ENCODE measurements at places on chromosomes 12 and 14. TPM values are rescaled to one million over a fixed set of nuclear protein-coding genes. Genes with fewer than 3 reads are reported as not detected.

MYO1H gene
- not detected for total RNA-seq

GRCh38 chr12:1879633-1880032 lies 38.8 kb downstream of the CACNA2D4 start:
- no peak for DNase-seq

DNA sequence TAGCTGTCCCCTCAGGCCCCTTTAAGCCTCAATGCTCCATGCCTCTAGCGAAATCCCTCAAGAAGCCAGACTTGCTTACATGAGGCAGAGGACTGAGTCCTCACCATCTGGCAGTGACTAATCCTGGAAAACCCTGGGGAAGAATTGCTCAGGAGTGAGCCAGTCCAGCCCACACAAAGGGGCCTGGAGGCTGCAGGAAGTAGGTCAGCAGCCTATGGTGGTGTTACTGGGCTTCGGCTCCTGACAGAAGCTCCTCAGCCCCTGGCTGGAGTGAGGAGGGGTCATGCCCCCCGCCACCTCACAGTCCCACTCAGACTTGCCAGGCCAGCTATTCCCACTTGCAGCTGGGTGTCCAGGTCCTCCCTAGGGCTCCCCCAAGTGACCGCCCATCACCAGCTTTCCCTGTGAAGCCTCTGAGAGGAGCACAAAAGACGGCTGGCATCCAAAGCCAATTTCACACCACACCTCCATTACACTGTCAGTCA lies 250.5 kb downstream of the DPF3 start:
- DNase-seq, result peak; percentile 99

DNA sequence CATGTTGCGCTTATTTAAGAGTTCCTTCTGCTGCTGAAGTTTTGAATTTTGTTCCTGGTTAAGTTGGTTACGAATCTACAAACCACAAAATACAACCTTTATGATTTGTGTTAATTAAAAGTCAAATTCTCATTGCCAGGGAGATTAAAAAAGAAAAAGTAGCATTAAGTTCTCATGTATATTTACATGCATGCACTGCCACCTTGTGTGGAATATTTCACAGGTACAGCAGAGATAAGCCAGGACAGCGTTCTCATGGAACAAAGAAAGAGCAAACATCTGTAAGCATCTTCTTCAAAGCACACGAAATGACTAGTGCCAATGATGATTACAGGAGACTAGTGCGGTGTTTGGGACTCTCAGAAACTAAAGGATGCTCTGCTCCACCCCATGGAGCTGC lies 34.2 kb downstream of the ZFYVE21 start:
- DNase-seq, result no peak

- DNase-seq, result peak; percentile 72
Measured at GRCh38 chr12:62866451-62867082, 68.4 kb downstream of the PPM1H start.

DNA sequence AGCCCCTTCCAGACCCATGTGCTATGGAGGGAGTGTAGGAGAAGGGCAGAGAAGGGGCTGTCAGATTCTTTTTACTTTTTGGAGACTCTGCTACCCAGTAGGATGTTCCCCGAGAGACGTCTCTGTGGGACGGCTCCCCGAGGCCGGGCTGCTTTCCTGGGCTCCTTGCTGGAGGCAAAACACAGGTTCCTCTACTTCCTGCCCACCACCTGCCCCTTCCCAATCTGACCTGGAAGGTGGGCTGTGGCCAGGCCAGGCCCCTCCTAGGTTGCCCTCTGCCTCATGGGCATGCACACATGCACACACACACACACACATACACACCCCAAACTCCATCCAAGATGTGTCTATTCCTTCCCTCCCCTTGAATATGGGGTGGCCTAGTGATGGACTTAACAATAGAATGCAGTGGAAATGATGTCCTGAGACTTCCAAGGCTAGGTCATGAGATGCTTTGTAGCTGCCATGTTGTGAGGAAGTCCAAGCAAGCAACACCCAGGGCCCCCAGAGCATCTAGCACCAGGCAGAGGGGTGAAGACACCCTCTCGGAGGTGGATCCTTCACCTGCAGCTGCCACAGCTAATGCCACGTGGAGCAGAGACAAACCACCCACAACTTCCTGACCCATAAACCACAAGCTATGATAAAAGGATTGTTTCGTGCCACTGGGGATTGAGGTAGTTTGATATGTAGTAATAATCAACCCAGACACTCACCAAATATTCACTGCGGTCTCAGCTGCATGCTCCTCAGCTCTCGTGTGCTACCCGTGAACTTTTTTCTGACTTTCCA lies 1.6 kb upstream of the ASB2 start:
- DNase-seq, result no peak

MFAP5 gene
- not detected for total RNA-seq

LMNTD1 gene
- not detected for total RNA-seq

TMEM132D gene
- total RNA-seq, result 2.7 TPM

DNA sequence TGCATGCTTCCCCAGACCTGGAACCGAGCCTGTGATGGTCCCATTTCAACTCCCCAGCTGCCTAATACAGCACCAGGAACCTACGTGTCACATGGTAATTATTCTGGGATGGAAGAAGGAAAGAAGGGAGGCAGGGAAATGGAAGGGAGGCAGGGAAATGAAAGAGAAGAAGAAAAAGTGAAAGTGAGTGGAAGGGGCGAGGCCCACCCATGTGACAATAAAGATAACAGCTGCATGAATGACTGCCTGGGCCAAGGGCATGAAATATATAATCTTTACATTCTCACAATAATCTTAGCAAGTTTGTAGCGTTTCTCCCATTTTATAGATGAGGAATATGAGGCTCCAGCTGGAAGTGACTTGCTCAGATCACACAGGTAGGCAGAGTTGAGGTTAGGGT lies 245.0 kb upstream of the PWP1 start:
- no peak for DNase-seq

DNA sequence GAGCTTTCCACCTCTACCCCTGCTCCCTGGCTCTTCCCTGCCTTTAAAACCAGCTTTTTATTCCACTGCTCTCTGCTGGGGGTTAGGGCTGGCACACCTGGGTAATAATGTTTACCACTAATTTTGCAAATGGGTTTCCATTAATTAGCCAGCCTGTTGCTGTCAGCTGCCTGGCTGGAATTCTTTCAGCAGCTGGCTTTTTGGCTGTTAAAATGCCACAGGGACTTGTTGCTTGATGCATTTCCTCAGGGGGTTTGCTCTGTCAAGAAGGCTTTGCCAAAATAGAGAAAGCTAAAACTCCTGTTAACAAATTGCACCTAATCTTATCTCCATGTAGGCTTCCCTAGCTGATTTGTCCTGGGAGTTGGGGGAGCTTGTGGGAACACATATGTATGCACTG lies 51.8 kb upstream of the PSMC1 start:
- no peak for DNase-seq

DNA sequence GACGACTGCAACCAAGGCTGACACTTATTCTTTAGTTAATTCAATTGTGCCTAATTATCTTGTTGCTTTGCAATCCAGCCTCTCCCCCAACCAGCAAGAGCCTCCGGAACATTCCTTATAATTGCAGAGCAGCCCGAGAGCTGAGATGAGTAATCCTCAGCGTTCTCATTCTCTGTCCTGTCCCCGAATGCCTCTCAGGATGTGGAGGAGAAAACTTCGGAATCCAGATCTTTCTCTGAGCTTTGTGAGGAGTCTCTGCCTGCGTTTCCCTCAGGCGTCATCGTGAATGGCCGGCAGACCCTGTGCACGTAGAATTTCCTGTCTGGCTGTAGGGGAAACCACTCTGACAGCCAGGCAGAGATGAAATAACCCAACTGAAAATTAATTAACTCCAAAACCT lies 160.5 kb upstream of the DIO3 start:
- no peak for DNase-seq

DNA sequence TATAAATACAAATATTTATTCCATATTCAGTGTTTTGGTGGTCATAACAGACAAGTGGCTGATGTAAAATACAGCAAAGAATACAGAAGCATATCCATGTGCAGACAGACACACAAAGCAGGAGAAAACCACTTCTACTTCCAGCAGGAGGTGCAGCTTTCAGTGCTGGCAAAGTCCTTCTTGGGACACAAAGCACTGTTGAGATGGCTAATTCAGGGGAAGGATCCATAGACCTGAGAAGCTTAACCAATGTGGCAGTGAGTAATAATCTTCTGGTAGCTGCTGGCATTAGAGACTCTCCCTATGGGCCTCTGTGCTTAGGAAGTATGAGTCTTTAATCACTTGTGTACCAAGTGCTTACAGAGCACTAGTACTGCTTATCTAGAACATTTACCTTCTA lies 26.8 kb downstream of the AMN1 start:
- peak; percentile 38 for DNase-seq

GRCh38 chr14:95475540-95476240 lies 40.8 kb downstream of the SYNE3 start:
- no peak for DNase-seq
